ENCODE measurements at places on chromosomes 1 and 21. TPM values are rescaled to one million over a fixed set of nuclear protein-coding genes. Genes with fewer than 3 reads are reported as not detected.

- DNase-seq = no peak
Observed at GRCh38 chr1:89566761-89567174, 42.1 kb downstream of the LRRC8B start.

DNA sequence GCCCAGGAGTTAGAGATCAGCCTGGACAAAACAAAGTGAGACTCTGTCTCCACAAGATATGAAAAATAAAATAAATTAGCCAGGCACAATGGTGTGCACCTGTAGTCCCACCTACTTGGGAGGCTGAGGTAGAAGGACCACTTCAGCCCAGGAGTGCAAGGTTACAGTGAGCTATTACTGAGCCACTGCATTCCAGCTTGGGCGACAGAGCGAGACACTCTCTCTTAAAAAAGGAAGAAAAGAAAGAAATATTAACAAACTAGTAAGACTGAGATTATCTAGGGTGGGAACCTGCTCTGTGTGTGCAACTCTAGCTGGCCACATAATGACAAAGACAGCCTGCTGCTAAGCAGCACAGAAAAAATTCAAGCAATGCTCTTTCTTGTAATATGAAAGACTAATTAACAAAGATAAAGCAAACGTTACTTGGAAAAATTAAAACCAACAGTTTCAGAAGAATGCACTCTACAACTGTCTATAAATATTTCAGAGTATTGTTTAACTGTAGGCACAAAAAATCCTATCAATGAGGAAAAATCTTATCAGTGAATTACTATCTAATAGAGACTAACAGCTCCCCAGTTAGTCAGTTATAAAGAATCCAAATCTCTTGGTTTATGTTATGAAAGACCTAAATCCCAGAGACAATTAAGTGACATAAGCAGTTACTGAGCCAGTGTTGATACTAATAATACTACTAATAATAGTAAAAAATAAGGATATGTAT lies 74.5 kb downstream of the ENAH start:
- DNase-seq = peak; percentile 44

DNA sequence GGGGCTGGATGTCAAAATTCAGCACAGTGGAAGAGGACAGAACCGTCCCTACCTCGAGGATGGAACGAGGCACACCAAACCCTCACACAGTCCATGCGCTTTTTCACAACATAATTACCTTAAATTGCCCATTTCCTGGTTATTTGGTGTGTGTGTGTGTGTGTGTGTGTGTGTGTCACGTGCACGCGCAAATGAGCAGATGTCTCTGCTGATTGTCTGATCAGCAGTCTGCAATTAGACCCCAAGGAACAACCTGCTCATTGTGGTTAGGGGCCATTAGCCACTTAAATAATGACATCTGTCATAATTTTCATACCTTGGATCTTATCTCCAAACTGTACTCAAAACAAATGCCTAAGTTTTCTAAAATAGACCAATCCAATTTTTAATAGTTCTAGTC lies 23.2 kb downstream of the AVPR1B start:
- DNase-seq = no peak

DNA sequence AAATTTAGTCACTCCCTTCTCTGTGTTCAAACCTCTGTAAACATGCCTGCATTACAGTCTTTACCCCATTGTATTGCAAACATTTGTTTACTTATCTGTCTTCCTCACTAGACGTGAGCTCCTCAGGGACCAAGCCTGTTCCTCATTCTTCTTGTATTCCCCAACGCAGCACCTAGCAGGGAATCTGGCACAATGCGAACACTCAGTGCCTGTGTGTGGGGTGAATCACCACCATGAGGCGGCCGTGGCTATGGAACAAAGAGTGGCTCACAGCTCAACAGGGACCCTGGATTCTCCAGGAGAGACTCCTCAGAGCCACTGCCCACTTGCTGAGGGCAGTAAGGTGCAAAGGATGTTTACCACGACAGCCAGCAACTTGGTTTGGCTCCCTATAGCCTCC lies 95.9 kb downstream of the DDX20 start:
- no peak for DNase-seq

DNA sequence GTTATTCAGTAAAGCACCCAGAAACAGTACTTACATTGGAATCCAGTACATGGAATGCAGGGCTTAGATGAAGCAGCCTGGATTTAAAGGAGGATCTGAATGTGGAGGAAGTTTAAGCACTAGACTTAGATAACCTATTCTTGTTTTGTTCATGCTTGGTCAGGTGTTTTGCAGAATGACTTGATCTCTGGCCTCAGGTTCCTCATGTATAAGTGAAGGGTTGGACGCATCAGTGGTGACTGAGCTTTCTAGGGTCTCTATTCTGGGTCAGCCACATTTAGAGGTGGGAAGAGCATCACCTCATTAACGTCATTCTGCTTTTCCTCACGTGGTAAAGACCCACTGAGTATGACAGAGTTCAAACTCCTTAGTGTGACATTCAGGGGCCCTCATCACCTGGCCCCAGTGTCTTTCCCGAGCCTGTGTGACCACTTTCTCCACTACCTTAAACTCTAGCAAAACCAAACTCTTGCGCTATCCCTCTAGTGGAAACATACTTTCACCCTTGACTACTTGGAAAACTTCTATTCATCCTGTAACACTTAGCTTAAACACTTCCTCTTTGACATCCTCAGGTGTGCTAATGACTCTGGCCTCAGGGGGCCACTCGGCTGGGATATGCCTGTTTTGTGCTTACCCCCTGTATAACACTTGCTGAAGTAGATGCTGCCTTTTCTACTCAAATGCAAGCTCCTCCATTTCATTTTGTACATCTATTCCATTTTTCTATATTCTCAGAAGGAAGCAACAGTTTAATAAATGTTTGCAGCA lies 871 bp upstream of the ERICH3 start:
- no peak for DNase-seq

DNA sequence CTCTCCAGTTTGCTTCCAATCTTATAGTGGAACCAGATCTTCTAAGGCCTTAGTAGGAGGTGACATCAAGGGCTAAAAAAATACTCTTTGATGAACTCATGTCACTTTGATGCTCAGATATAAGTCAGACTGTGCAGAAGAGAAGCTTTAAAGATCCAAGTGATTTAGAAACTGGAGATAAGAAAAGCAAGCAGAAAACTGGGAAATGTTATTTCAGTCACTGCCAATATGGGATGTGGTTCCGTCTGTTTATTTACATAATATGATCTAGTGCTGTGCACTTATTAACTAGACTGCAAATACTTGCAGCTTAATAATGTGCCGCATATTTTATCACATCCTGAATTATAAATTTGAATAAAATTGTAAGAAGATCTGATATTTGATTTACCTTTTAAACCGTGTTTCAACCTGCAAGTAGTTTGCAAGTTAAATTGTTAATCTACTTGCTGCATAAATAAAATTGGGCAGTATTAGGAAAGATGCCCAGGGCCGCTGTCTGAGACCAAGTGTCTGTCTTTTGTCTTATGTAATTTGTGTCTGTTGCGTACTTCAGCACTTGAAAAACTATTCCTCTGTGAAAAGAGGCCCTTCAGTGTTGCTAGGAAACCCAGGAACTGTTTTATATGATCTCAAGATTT lies 29.6 kb downstream of the CXADR start:
- DNase-seq = no peak

GRCh38 chr1:36349839-36350238 lies 26.4 kb upstream of the EVA1B start:
- no peak for DNase-seq

DNA sequence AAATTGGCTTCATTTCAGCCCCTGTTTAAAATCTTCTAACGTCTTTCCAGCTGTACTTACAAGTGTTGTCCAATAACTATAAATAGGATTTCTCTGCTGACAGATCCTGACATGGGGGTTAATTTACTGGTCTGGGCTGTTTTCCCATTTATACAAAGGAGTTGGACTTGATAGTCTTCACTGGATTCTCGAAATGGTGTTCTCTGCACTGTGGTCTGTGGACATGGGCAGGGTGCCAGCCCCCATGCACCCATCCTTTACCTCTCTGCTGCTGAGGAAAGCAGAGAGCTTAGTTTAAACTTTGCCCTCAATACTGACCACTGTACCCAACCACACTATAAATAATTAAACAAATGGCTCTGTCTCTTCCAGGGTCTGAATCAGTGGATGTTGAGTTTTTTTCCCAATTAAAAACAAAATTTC lies 5.2 kb downstream of the DIO1 start:
- DNase-seq = no peak

DNA sequence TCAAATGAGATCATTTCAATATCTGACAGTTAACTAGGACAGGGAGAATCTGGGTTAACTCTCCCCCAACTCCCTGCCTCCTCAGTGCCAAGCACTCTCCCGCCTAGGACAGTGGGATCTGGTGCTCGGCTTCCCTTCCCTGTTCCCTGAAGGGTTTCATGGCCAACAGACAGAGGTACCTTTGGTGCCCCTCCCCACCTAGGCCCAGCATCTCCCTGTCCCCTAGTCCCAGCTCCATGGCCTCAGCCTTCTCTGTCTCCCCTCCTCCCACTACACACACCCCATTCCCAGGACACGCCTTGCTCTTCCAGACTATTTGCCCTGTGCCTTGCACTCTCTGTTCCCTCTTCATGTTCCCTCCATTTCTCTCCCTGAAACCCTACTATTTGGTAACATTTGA lies 77.1 kb downstream of the CD247 start:
- no peak for DNase-seq

GRCh38 chr1:50735443-50735842 lies 224.6 kb downstream of the FAF1 start:
- no peak for DNase-seq

CREB3L4 gene
- total RNA-seq = 23.4 TPM

GRCh38 chr1:201719812-201720521 lies 109.0 kb upstream of the IPO9 start:
- no peak for DNase-seq

DNA sequence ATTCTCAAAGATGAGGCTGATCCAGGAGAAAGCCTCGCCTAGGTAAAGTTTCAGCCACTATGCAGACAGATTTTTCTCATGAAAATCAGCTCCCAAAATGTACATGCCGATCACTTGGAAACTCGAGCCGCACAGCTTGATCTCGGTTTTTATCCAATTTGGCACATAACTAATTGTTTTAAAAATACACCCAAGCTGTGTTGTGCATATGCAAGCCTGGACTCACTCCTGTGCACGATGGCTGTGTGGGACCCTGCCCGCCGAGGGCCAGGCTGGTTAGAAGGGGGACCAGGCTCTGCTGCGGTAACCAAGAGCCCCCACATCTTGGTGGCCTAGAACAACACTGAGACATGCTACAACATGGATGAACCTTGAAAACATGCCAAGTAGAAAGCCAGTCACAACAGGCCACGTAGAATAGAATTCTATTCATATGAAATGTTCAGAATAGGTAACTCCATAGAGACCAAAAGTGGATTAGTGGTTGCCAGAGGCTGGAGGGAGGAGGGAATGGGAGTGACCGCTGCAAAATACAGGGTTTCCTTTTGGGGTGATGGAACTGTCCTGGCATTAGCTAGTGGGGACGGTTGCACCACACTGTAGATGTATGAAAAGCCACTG lies 16.1 kb upstream of the LDLRAP1 start:
- DNase-seq = no peak

- DNase-seq = peak; percentile 49
Observed at GRCh38 chr21:30408782-30409494, 13.1 kb downstream of the KRTAP13-1 start.

DNA sequence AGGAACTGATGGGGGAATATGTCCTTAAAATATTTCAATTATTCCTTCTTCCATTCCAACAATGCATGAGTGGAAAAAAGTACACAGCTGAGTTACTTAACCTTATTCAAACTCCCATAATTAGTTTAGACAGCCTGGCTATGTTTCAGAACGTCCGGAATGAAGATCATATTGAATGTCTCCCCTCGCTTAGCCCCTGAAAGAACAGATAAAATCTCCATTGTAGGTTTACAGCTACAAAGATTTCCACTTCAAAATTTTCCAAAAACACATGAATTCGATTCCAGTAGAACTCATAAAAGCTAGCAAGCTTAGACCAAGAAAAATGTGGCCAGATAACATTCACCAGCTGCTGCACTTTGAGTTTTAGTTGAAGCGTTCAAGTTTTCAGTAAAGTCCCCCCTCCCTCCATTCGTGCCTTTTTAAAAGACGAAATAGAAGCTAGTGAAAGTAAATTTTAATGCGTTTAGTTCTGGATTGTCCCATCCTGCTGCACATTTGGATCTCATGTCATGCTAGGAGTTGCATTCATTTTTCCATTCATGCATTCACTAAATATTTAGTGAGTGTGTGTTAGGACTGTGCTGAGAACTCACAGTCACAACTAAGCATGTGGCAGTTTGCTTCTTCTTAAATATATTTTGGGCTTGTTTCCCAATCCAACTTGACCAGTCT lies 29.4 kb upstream of the SSX2IP start:
- no peak for DNase-seq

DNA sequence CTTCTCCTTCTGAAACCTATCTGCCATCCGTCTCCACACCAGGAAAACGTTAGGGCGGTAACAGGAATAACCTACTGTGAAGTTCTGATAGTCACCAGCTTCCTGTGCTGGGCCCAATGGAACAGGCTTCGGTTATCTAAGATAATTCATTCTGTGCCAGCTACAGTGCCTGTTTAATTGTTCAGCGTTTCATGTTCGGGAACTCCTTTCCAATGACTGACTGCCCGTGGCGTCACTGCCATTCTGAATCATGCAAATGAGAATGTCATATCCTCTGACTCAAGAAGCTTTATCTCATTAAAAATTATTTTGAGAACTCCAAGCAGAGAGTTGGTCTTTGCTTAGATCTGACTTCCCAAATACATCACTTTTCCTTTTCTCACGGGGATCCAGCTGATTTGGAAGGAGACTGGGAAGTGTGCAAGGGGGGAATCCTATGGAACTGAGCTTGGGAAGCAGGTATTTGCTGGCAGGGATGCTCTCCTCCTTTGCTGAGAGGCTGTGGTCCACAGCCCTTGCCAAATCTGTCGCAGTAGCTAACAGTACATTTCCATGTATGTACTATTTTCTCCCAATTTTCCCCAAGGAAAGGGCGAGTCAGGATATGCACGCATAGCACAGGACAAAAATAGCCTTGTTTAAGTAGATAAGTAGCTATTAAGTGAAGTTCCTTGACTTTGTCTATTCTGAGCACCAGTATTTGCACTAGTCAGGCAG lies 358.7 kb downstream of the LTN1 start:
- no peak for DNase-seq

BACE2 gene
- 40.8 TPM for total RNA-seq

GRCh38 chr21:18114810-18115209 lies 129.8 kb upstream of the CHODL start:
- DNase-seq = no peak

DNA sequence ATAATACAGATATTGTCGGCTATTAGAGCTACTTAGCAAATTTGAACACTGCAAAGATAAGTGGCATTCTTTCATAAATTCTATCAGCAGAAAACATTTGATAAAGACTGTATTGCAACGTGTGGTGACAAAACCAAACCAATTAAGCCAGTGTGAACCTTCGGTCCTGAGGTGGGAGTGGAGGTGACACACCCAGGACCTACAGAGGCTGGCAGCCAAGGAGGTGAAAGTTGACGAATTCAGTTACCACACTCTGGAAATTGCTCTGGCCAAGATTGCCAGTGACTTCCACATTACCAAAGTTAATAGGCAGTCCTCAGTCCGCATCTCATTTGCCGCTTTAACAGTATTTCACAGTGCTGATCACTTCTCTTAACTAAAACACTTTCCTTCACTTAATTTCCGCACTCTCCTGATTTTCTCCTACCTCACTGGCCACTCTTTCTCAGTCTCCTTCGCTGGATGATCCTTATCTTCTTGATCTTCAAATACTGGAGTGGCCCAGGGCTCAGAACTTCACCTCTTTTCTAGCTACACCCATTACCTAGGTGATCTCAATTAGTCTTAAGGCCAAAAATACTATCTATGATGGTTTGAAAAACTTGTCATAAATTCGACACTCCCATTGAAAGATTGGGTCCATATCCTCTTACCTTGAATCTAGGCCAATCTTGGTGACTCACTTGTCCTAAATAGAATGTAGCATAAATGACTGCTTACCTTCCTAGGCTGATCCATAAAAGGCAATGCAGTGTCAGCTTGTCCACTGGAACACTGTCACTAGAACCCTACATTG lies 5.1 kb upstream of the CDC42BPA start:
- peak; percentile 49 for DNase-seq

Data from PC-9 (cell line).